ENCODE measurements at places on chromosomes 11 and 22.

DNA sequence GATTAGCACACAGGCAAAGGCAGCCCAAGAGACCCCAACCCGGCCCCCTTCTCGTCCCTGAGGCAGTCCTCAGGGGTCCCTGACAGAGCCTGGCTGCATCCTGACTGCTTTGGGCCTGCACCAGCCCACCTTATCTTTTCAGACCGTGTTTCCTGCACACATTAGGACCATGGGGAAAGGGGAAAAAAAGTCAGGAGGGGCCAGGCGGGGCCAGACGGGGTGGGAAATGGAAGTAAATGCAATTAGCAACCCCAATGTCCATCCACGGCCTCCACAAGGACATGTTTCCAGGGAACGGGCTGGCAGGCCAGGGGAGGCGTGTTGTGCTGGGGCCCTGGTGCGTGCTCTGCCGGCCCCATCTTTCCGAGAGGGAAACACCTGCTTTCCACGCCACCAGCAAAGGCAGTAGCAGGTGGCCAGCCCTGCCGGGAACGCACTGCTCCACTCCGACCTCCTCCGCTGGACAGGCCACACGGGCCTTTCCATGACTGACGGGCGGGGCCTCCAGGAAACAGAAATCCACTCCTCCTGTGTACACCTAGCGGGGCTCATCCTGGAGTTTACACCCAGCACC, 7.4 kb downstream of the EHD1 start:
- DNase-seq, result no peak

- DNase-seq, result no peak
These were observed 22.7 kb downstream of the KCNQ1OT1 start for GRCh38 chr11:2677127-2677526.

GRCh38 chr22:46537946-46538813, 760 bp upstream of the CELSR1 start:
- DNase-seq, result no peak

DNA sequence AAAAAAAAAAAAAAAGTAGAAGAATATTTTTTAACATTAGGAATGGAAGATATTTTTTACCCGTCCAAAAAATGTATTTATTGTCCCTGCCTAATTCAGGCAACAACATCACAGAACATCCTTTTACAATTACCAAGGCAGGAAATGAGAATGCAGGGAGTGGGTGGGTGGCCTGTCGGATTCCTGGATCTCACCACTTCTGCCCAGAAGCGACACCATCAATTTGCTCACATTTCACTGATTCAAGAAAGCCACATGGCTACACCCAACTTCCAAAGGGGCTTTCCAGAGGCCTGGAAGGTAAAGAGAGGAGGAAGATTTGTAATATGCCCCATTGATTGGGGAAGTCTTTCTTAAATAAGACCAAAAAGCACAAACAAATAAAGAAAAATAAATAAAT, 93.8 kb upstream of the CLPB start:
- DNase-seq, result no peak

- DNase-seq, result no peak
These were observed 235.9 kb upstream of the ARHGAP20 start for GRCh38 chr11:110948112-110948511.

DNA sequence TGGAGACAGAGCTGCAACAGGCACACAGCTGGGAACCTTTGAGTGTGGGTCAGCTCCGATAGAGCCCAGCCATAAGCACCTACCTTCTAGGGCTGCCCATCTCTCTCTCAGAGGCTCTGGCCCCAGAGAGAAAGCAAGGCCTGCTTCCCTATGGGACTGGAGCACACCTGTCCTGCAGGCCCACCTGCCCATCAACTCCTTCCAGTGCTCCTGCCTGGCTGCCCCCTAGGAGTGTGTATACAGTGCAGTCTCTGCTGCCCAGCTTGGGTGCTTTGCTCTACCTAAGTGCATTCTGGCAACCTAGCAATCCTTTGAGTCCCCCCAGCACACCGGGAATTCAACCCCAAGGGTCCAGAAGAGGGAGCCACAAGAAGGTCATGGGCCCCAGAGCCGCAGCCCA, 21.0 kb downstream of the OR8G5 start:
- no peak for DNase-seq

DNA sequence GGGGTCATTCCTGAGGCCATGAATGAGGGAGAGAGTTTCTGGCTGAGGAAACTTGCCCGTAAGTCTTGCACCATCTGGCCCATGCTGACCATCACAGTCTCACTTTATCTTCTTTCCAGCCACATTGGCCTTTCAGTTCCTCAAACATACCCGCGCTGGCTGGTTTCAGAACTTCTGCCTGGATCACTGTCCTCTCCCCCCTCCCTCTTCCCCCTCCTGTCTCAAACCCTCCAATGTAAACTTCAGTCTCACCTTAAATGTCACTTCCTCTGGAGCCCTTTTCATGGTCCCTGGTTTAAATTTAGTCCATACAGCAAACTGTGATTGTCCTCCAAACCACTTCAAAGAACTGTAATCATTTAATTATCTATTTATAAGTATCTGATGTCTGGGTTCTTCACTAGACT, 3.7 kb upstream of the TMEM109 start:
- no peak for DNase-seq

DNA sequence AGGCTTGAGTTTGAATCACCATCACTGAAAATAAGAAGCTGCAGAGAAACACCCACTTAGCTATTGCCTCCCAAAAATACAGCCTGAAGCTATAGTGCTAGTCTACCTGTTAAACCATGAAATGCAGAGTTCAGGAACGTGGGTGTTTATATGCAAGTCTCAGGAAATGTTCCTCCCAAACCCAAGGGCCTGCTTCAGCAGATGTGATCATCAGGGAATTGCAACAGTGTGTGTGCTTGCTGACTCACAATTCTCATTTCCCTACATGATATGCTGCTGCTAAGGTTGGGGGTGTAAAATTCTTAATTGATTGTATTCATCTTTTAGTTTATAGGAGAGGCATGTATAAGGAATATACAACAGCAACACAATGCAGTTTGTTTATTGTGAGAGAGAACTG, 49.6 kb downstream of the NUP98 start:
- no peak for DNase-seq

DNA sequence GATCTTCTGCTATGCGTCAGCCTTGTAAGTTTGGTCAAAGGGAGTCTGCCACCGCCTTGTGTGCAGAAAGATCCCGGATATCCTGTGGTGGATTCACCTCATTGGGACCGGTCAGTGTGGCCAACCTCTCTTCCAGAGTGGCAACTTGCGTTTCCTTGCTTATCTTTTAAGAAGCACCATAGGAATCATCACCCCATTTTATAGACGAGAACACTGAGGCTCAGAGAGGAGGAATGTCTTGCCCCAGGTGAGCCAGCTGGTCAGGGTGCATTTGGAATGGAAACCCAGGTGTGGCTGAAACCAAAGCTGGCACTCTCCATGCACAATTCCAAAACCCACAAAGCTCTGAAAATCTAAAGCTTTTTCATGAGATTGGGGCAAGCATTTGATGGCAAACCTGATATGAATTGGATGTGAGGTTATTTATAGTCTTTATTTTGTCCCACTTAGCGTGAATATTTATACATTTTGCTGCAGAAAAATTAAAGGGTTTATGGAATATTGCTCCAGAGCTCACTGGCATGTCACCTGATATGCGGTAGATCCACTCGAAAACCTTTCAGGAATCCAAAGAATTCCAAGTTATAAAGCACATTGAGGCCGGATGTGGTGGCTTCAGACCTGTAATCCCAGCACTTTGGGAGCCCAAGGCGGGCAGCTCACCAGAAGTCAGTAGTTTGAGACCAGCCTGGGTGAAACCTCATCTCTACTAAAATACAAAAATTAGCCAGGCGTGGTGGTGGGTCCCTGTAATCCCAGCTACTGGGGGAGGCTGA, 12.1 kb upstream of the EIF3D start:
- DNase-seq, result no peak

GRCh38 chr11:36452236-36452940, 57.7 kb downstream of the TRAF6 start:
- no peak for DNase-seq

DNA sequence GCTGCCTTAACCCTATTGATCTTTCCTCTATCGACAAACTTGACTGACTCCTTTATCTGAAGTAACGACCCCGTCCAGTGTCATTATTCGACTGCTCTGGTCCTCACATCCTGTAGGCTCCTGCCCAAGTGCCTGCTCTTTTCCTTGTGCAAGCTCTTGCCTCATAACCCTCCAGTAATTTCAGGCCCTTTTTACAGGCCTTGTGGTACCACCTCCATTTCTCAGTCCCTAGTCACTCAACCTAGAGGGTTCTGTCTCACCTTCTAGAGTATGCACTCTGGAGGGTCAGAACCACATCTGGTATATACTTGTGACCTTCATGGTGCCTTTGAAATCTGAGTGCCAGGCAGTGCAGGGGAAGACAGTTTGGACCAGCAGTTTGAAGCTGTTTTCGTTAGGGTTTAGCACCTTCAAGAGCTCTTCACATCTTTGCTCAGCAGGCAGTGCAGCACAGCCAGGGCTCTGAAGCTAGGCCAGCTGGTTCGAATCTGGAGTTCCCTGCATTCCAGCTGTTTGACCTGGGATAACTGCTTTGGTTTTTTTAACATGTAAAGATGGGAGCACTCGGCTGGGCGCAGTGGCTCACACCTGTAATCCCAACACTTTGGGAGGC, 11.2 kb downstream of the SNRPD3 start:
- peak; percentile 80 for DNase-seq

DNA sequence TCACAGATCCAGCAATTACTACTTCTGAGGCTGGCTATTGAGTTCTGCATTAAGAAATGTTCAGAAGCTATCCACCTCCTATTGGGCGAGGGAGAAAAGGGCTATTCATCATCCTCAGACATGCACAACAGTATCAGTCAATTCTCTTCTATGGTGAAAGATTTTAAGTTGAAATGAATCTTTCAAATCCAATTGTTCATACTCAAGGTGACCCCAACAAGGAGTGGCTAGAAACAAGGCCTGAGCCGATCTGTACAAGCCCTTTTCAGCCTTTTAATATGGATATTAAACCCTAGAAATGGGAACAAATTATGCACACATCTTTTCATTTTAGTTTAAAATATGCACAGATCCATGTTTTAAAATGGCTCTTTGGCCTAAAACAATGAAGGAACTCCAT, 303.5 kb upstream of the PITPNB start:
- no peak for DNase-seq

DNA sequence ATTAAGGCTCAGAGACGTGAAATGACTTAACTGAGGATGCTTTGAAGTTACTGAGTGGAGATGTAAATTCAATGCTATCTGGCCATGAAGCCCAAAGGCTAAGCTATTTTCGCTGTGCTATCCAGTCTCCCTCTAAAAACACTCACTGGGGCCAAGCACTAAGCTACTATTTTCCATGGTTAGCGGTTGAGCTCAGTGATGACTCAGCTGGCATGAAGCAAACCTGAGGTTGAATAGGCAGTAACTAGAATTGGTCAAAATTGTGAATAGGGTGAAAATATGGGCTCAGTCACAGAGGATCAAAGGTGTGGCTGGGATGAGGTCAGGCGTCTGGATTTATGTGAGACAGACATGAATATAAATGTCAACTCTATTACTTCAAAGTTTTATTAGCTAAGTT, 564.2 kb upstream of the KIRREL3 start:
- no peak for DNase-seq

GRCh38 chr22:40904101-40904500, 42.2 kb upstream of the DNAJB7 start:
- no peak for DNase-seq

DNA sequence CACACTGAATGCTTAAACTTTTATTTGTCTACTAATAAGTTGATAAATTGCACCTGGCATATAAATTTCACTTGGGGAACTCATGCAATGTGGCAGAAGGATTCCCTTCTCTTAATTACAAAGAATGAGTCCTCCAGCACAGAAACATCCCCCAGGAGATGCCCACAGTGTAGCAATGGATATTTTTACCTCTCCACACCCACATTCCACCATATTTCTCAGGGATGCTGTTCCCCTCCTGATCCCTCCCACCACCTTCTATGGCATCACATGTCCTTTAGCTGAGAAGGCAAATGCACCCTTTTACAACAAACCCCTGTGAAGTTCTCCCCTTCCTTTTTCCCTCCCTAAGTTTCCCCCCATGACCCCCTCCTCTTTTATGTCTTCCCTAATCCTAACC, 56.1 kb upstream of the UBASH3B start:
- no peak for DNase-seq

- DNase-seq, result no peak
These were observed 99.8 kb downstream of the ZBTB16 start for GRCh38 chr11:114159320-114159719.

GRCh38 chr11:71190551-71190950, 61.8 kb downstream of the SHANK2 start:
- DNase-seq, result no peak

DNA sequence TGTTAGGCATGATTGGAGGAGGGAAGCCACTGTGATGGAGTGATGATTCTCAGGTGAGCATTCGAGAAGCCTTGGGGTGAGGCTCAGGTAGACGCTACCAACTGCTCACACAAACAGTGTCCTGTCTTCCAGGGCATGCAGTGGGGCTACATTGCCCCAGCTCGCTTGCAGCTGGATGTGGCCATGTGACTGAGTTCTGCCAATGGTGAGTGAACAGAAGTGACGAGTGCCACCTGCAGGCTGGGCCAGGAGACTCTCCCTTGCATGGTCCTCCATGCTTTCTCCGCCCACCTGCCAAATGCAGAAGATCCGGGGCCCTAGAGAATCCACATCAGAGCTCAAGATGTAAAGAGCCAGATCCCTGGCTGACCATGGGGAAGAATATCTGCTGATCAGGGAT, 195.9 kb downstream of the BCR start:
- no peak for DNase-seq

DNA sequence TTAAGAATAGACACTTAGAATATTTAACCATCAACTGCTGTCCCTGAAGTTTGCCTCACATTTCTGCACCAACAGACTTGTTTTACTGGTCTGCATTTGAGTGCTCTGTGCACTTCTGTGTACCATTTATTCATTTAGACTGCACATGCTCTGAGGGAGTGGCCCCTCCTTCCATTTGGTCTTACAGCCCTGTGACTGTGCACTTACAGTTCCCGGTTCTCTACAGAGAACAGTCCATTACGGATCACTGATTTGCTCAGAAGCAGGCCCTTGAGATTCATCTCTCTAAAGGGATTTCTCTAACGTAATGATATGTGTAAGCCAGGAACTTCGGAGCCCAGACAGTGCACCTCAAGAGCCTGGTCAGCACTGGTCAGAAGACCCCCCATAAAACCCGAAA, 247.3 kb upstream of the BLID start:
- no peak for DNase-seq

GRCh38 chr22:26857169-26857568, 199.8 kb downstream of the MIAT start:
- no peak for DNase-seq

- no peak for DNase-seq
These were observed 25.0 kb upstream of the EED start for GRCh38 chr11:86219311-86220193.

DNA sequence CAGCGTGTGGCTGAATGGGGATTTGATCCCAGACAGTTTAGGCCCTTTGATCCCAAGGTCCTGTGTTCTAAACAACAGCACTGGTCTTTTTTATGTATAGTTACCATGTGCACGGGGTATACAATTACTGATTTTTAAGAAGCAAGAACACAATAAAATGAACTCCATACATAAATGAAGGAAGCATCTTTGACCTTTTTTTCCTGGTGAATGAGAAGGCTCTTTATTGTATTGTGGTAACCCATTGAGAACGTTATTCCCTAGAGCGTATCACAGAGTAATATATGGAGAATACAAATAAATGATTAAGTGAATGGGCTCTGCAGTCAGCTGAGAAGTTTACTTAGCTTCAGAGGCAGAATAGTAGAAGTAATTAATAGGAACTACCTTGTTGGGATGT, 563.6 kb downstream of the NTM start:
- no peak for DNase-seq

GRCh38 chr22:12697441-12697840, 2830.6 kb upstream of the OR11H1 start:
- DNase-seq, result no peak

GRCh38 chr22:43449205-43449830, 37.5 kb downstream of the MPPED1 start:
- DNase-seq, result no peak
